ENCODE measurements at places on chromosomes 11 and 22.

DNA sequence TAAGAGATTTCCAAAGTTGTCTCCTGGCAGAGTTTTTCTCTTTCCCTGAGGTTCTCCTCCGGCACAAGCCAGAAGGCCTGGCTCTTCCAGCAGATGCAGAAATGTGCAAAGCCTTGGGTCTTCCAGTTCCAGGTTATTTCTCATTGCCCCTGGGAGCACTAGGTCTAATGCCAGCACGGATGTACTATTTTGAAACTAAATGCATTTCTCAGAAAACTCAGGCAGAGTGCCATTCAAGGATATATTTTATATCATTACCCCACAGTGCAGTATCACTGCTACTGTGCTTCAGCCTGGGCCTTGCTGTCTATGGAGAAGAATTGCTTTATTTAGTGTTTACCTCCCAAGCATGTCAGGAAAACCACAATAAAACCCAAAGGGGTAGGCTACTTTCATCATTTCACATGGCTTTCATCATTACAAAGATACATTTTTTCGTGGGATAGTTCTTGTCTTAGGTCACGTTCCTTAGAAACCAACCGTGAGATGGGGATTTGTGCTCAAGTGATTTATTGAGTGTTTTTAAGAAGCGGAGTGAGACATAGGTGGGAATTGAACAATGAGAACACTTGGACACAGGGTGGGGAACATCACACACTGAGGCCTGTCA lies 22.4 kb upstream of the FZD4 start:
- no peak for DNase-seq

- peak; percentile 49 for DNase-seq
Measured at GRCh38 chr11:6693342-6694228, 10.4 kb upstream of the MRPL17 start.

DNA sequence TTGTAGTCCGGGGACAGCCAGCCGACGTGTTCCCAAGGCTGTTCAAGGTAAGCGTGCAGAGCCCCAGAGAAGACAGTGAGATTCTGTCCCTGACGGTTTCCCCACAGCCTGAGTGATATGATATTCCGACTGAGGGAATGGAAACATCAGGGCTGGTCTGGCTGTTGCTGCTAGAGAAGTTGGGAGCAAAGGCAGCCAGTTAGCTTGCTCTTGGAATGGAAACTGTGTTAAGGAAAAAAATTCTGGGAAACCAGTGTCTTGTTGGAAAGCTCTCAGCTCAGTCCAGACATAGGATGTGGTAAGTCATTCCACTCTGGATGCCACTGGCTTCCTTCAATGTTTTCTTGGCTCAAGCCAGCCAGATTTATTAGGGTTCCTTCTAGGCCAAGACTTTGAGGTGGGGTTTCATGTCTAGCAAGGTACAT lies 8.8 kb downstream of the CRY2 start:
- DNase-seq = peak; percentile 63

- no peak for DNase-seq
Measured at GRCh38 chr11:2899080-2899783, 13.7 kb upstream of the CDKN1C start.

GRCh38 chr11:120068114-120068573 lies 69.8 kb downstream of the TRIM29 start:
- peak; percentile 2 for DNase-seq

DNA sequence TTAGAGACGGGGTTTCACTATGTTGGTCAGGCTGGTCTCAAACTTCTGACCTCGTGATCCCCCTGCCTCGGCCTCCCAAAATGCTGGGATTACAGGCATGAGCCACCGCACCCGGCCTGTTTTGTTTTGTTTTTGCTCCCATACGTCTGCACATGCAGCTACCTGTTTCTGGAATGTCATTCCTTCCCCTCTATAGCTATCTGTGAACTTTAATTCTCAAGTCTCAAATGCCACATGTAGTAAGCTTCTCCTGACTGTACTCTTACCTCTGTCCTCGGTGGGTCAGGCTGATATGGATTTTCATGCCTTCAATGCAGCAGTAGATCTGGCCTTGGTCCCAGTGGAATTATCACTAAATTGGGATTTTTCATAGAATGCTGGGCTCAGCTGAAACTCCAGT lies 12.4 kb upstream of the SWAP70 start:
- no peak for DNase-seq

- no peak for DNase-seq
Measured at GRCh38 chr11:14668731-14669301, 25.2 kb downstream of the PDE3B start.

GRCh38 chr11:74345420-74345819 lies 34.0 kb upstream of the P4HA3 start:
- no peak for DNase-seq

GRCh38 chr11:115083144-115083806 lies 404.9 kb downstream of the NXPE2 start:
- DNase-seq = no peak

DNA sequence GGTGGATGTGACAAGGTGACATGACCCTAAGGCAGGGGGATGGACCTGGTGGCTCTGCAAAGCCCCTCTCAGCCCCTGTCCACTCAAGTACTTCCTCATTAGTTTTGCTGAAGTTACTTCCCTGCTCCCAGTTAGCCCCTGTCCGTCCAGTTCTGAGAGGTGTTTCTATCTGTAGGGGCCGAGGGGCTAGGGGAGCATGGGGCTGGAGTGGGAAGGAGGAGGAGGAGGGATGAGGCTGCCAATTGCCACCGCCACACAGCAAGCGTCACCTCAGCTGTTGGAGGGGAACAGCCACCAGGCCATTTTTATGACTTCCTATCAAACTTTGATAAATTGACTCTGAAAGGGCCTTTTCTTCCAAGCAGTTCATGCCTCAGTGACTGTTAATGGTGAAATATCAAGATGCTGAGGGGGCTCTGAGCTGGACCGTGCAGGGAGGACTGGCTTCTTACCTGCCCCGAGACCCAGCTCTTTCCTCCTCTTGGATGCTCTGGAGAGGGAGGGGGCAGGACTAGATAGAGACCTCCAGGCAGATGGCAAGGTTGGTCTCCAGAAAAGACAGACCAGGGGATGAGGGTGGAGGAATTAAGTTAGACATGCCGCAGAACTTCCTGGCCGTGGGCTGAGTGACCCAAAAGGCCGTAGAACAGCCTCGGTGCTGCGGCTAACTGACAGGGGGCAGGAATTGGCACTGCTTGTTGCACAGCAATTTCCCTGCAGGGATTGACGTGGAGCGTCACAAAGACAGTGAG lies 137.0 kb downstream of the ST3GAL4 start:
- DNase-seq = no peak

- DNase-seq = no peak
Measured at GRCh38 chr11:46364056-46364455, 16.8 kb downstream of the DGKZ start.

GRCh38 chr22:46710806-46711205 lies 27.2 kb downstream of the CERK start:
- DNase-seq = no peak

GRCh38 chr22:44468973-44469372 lies 29.1 kb downstream of the RTL6 start:
- DNase-seq = no peak

DNA sequence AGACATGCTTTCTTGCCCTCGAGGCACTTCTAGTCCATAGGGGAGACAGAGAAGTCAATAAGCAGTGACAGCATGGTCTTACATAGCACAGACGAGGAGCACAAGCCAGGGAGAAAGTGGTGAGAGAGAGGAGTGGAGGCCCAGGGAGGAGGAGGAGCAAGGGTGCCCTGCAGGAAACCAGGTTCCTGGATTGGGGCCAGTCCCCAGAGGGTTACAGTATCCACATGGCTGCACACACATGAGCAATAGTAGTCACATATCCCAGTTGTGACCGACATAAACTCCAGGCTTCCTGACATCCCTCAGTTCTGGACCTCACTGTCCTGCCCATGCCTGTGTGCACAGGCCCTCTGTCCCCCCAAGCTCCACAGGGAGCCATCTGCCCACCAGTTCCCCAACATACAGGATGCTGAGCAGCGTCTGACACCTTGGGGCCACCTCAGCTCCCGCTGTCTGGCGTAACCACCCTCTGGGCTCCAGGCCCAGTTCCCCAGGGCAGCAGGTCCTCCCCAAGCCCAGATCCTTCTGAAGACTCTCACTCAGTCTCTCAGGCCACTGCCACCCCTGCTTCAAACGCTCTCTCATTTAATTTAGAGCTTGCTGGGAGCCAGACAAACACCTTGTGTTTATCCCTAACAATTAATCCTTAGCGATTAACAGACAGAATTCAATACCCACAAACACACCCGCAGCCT lies 53.7 kb downstream of the DSCAML1 start:
- DNase-seq = no peak

GRCh38 chr22:27788500-27789288 lies 12.9 kb downstream of the MN1 start:
- no peak for DNase-seq

- no peak for DNase-seq
Measured at GRCh38 chr22:30046716-30047363, 33.4 kb upstream of the HORMAD2 start.

DNA sequence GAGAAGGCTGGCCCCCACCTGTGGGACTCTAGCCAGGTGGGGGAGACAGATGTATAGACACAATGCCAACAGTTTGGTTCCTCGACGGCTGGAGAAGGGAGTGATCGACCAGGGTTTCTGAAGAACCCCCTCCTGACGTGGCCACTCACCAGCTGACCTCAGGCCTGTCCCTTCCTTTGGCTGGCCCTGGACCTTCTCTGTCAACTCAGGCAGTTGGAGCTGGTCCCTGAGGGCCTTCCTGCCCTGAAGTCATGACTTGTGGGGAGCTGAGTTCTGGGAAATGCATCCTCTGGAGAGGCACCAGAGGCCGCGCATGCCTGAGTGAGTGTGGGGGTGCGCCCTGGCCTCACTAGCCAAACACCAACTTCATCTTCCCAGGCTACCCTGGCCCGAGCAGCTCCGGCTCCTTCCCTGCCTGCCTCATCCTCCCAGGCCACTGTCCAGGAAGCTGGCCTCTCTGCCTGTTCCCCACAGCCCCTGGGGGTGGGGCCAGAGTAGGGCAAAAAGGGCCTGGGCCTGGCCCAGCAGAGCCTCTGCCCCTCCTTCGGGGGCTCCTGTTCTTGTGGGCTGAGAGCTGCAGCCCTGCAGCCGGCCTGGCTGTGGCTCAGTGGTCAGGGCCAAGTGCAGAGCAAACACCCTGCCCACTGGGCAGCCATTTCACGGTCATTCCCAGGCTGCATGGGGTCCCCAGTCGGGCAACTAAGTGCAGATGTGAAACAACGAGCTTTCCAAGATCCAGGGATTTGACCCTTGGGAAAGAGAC lies 23.6 kb downstream of the TXN2 start:
- DNase-seq = no peak

GRCh38 chr11:23974601-23975000 lies 522.3 kb upstream of the LUZP2 start:
- no peak for DNase-seq

DNA sequence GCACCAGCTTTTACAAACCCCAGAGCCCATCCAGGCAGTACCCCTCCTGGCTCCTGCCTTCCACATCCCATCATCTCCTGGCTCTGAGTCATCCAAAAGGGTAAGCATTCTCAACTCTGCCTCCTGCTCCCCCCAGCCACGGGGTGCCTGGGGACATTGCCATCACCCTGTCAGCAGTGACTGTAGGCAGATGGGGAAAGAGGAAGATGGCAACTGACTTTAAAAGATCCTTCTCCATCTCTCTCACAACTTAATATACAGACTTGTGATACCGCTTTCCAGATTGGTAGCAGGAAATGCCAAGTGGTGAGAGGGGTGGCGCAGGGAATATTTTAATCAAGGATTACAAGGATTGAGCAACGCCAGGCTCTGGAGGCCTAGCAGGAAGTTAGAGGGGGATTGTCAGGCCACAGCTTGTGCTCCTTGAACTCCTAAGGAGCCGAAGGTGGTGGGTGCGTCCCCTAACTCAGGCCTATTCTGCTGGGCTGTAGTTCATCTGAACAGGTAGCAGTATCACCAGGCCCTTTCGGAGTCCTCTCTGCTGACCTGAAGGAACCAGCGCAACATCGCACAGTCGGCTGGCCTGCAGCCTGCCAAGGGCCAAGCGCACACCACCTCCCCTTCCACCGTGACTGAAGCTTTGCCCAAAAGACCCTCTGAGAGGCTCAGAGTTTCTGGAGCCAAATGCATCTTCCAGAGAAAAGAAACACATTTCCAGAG lies 83.3 kb downstream of the ZC3H12C start:
- DNase-seq = no peak

DNA sequence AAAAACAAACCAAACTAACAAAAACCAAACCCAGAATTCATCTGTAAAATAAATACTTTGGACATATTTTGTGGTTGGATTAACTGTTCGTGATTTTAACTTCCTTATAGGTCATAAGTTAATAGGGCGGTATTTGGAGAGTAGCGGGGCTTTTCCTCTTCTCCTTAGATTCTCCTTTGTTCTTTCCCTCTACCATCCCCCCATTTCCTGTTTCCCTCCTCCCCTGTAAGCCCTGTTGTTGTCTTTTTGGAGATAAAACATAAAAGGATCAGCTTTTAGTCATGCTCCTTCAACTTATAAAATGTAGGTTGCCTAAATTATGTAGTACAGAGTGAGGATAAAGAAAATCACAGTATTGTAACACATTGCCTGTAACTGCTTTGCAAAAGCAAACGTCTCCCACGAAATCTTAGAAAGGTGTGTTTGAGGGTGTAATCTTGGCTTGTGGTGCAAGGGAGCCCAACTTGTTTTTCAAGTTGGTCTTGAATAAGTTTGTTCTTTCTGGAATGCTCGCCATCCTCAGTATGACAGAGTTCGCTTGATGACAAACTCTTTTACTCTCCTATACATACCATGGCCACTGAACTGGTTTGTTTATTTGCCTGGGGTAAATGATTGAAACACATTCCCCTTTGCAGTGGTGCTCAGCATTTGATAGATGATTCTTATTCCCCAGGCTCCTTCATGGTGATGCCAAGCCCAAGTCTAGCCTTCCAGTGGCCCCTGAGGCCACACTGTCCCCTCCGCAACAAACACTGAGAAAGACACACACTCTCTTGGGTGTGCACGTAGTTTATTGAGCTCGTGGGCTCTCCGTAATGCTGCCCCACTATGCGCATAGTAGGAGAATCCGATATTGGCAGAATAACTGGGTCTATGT lies 49.4 kb downstream of the TEAD1 start:
- no peak for DNase-seq

- DNase-seq = no peak
Measured at GRCh38 chr11:5923794-5924193, 18.3 kb upstream of the OR56A3 start.

DNA sequence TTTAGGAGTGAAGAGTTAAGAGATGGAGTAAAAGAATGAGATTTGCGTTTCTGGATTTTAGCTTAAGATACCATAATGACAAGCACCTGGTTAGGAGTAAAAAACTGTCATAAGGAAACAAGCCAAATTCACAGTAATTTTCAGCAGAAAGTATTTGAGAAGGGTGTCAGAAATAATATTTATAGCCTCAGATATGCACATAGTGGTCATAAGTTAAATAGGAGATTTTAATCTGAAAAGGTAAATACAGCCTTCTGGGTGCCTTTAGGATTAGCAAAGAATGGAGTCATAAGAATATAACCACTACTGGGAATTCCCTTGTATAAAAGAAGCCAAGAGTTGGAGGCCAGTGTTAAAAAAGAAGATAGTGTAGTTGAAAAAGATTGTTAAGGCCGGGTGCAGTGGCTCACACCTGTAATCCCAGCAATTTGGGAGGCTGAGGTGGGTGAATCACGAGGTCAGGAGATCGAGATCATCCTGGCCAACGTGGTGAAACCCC lies 160.1 kb downstream of the SWAP70 start:
- DNase-seq = no peak

GRCh38 chr11:114068327-114068726 lies 8.8 kb downstream of the ZBTB16 start:
- no peak for DNase-seq

GRCh38 chr11:64071849-64072248 lies 36.1 kb downstream of the FLRT1 start:
- no peak for DNase-seq

GRCh38 chr11:72831521-72832300 lies 17.5 kb downstream of the ATG16L2 start:
- no peak for DNase-seq

Measured in AG04449 (cell line).